ENCODE measurements at places on chromosomes 1 and 21.

GRCh38 chr1:48329486-48329885 is 107.0 kb downstream of the SLC5A9 start:
- no peak for DNase-seq

DNA sequence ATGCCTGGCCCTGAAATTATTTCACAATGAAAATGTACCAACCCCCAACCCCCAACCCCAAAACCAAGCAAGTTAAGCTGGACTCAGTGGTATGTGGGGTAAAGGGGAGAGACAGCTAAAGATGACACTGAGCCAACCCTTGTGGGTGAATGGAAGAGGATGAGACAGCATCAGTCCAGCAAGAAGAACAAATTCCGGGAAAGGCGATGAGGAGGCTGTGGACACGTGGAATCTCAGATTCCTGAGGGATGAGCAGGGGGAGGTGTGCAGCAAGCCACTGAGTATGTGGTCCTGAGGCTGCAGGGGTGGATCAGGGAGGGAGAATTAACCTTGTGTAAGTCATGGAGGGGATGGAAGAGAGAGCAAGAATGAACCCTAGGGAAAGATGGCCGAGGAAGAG is 14.4 kb upstream of the ZNF362 start:
- no peak for DNase-seq

DNA sequence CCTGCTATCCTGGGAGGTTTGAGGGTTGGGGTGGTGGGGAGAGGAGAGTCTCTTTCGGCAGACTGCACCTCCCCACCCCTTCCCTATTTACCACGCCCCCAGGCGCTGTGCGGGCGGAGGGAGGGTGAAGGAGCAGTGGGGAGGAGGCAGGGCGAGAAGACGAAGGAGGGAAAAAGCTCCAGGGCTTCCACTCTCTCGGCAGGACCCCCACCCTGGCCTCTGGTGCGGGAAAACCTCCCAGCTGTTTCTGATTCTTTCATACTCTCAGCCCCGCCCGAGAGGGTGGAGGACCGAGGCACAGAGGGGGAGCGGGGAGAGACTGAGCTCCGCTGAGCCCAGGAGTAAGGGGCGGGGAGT is 866 bp upstream of the WNT2B start:
- no peak for DNase-seq

DNA sequence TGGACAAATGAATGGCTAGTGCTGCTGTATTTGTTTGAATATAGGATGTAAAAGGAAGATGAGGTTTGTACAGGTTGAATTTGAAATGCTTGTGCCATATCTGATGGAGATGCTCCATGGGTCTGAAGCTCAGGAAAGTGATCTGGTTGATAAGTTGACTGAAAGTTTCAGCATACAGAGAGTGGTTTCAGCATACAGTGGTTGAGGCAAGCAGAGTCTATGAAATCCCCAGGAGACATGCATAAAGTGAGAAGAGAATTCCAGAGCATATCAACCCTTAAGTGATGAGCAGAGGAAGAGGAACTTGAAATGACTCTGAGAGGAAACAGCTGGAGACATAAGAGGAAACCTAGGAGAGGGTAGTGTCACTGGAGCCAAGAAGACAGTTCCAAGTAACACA is 21.7 kb downstream of the TCHHL1 start:
- DNase-seq: no peak

- DNase-seq: no peak
Measured at GRCh38 chr21:39533545-39534380, 79.0 kb upstream of the B3GALT5 start.
